ENCODE measurements at places on chromosomes 5 and 9.
A peak's percentile ranks its signal among the peaks of the same experiment; 100 is the strongest.

DNA sequence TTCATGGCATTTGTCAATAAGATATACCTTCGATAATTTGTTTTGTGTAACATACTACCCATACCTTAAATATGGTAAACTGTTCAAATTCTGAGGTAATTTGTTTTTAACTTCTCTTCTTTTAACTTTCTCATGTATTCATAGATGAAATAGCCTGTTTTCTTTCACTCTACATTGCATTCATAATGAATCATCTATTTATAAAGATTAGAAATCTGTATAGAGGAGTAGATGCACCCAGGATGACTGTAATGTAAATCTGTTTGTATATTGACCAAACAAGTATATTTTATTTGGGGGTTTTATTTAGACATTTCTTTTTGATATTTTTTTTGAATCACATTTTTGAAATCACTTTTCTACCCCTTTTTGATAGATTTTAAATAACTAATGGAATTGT lies 144.6 kb downstream of the CD180 start:
- no peak for DNase-seq

DNA sequence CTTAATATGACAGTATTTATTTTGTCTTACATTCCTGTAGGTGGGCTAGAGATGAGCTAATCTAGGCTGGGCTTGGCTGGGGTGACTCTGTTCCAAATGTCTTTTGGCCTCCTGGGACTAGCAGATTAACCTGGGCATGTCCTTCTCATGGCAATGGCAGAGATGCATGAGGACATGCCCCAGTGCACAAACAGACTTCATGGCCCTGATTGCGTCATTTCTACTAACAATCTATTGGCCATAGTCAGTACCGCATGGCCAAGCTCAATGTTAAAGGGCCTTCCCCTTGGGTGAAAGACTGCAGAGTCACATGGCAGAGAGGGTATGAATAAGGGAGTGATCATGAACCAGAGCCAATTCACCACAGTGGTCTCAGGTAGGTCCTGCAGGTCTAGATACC lies 313.4 kb downstream of the MSX2 start:
- no peak for DNase-seq

GRCh38 chr9:86598411-86599239 lies 244.4 kb upstream of the TUT7 start:
- no peak for DNase-seq

- no peak for DNase-seq
These were observed 291.8 kb downstream of the AOPEP start for GRCh38 chr9:95018099-95018936.

- DNase-seq: no peak
These were observed 92.9 kb downstream of the LRRC70 start for GRCh38 chr5:62671479-62671878.

DNA sequence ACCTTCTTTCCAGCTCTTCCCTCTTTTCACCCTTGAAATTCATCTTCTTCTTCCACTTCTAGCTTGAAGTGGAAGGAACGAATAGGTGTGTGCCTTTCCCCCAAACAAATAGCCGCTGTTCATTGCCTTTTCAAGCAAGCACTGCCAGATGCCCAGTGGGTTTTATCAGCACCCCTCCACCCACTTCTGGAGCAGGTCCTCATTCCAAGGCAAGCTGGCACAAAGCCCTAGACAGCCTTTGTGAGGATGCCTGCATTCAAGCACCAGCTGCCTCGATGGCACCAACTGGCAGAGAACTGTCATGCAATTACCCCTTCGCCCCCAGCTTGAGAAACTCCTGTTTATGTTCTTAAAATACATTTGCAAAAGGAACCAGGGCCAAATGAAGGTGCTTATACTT lies 36.5 kb downstream of the SERINC5 start:
- DNase-seq: no peak

GRCh38 chr5:141042555-141042954 lies 8.6 kb upstream of the PCDHB1 start:
- DNase-seq: no peak

- DNase-seq: no peak
These were observed 9.7 kb upstream of the SLC36A2 start for GRCh38 chr5:151357097-151357496.

DNA sequence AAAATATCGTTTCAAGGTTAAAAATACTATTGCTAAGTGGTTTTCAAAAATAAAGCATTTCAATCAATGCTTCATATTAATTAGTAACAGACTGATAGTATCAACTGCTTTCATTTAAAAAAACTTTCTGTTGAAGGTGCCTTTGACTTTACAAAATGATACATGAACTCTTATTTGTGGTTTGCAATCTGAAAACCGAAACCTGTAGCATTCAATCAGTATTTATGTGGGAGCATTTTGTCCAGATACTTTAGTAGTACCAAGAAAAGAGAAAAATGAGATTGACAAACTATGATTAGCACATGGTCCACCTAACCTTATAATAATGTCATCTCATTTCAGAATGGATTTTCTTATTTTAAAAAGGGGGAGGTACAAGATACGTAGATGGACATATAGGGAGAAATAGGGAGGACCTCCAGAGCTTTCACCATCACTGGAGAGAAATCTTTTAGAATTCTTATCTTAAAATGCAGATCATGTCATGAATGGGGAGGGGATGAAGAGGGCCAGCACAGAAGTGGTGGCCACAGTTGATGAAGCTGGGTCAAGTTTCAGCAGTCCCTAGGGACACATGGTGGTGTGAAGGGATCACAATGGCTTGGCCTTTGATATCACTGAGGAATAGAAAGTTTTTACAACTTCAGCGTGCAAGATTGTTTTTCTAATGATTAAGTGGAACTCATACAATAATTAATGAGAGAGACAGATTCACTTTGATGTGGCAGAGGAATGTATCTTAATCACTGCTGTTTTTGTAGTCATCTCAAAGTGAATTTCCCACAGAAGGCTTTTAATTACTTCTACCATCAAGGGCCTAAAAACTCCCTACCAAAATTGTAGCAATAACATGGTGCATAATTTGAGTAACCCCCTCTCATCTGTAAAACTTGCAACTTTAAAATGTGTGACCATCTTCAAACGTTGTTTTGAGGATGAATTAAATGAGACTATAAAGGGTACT lies 322.3 kb upstream of the EDIL3 start:
- DNase-seq: no peak

DNA sequence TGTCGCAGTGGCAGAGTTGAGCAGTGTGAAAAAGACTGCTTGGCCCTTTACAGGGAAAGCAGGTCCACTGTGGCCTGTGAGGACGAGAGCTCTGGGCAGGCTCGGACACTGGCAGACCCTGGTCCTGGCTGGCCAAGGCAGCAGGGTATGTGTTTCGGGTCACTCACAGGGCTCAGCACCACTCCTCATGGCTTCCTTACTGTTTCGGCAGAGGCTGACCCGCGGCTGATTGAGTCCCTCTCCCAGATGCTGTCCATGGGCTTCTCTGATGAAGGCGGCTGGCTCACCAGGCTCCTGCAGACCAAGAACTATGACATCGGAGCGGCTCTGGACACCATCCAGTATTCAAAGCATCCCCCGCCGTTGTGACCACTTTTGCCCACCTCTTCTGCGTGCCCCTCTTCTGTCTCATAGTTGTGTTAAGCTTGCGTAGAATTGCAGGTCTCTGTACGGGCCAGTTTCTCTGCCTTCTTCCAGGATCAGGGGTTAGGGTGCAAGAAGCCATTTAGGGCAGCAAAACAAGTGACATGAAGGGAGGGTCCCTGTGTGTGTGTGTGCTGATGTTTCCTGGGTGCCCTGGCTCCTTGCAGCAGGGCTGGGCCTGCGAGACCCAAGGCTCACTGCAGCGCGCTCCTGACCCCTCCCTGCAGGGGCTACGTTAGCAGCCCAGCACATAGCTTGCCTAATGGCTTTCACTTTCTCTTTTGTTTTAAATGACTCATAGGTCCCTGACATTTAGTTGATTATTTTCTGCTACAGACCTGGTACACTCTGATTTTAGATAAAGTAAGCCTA lies 15.7 kb downstream of the SQSTM1 start:
- no peak for DNase-seq

DNA sequence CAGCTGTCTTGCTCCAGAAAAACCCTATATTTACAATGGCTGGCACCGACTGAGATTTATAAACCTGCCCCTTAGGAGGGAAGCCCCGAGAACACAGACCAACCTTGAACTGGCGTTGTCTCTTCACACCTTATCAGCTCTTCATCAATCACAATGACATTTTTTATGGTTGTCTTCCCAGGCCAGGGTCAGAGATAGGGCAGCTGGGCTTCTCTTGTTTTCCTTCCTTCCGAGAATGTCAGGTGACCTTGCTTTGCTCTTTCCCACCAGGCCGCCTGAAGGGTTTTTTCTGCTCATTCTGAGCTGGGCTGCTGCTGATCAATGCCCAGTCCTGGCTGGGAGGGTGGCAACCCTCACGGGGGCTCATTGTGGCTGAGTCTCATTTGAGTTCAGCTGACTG lies 619.1 kb downstream of the CCDC171 start:
- no peak for DNase-seq

- no peak for DNase-seq
These were observed 406.9 kb upstream of the ACTBL2 start for GRCh38 chr5:57889558-57889957.

DNA sequence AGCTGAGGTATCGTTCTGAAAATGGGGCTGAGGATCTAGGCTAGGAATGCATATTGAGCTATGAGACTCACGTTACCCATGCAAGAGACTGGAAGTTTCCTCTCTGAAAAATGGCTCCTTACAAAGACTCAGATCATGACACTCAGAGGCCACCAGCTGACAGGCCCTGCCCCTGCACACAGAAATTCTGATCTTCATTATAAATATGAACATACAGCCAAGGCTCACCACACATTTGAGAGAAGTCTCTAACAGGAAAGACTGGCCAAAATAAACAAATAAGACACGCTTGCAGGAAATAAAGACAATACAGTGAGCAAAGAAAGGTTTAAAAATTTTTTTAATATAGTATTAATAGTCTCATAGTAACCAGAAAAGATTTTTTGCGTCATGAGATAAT lies 365.9 kb downstream of the NFIB start:
- no peak for DNase-seq

DNA sequence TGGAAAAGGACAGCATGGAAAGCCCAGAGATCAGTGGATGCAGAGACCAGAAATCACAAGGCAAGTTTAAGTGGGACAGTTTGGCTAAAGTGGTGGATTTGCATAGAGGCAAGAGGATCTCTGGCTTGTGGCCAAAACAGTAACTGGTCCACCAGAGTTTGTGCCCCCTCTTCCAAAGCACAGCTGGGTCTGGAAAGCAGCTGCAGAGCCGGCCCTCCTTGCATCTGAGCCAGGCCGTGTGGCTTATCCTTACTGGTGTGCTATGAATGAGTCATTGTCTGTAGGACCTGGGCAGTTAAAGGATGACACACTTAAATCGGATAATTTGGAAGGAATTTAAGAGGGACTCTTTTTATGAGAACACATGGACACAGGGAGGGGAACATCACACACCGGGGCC lies 146.6 kb downstream of the PIP5K1B start:
- no peak for DNase-seq

DNA sequence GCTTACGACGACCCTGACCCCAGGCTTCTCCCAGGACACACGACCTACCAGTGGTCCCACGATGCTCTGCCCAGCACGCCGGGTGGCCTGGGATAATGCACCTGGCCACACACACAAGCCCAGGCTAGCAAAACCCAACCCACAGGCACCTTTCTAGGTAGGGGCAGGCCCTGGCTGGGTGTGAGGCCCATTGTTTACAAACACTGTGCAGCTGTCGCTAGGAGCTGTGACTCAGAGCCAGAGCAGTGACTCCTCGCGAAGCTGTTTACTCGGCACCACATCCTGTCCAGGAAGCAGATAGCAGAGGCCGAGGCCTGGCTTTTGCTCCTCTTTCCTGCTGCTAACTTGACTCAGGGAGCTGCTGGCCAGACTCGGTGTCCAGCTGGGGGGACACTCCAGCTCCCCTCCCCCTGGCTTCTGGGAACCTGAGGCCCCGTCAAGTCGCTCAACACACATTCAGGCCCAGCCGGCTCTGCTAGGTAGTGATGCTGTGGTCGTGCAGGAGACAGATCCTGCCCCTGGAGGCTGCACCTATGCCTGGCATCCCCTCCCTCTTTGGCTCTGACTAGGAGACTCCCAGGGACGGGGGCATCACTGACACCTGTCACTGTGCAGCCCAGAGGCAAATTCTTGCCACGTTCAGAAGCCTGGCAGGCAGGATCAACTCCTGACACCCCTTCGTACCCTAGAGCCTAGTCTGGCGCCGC lies 12.8 kb upstream of the RALGDS start:
- peak; percentile 49 for DNase-seq
